Mammary epithelial cell (primary cell): ENCODE measurements at places on chromosomes 12 and 14. TPM values are rescaled to one million over a fixed set of nuclear protein-coding genes. Genes with fewer than 3 reads are reported as not detected.

DNA sequence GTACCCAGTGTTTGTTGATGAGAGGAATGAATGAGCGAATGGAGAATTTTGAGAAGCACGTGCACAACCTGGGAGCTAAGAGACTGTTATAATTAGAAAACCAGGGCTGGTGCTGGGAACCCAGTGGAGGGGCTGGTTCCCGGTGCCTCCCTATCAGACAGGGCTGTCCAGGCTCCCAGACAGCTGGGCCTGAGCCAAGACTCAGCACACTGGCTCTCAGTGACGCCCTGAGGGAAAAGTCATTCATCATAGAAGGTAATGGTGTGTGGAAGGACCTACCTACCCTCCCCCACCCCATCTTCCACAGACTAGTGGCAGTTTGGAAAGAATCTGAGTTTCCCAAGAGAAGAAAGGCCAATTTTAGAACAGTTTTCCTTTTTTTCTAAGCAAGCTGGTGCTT lies 34.7 kb downstream of the KCNA5 start:
- no peak for DNase-seq

DNA sequence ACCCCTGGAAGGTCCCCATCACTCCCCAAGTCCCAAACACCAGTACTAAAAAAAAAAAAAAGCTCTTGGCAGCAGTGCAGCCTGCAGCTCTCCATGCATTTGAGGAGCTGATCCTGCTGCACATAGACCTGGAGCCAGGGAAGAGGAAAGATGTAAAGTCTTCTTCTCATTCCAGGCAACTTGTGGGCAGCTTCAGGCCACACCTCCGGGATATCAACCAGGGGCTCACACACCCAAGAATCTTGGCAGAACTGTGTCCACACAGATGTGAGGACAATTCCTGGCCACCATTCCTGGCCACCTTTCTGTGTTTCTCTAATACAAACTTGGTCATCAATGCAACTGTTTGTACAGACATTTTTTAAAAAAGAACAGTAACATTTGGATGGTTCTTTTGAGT lies 72.7 kb downstream of the TMEM132C start:
- DNase-seq, result no peak

DNA sequence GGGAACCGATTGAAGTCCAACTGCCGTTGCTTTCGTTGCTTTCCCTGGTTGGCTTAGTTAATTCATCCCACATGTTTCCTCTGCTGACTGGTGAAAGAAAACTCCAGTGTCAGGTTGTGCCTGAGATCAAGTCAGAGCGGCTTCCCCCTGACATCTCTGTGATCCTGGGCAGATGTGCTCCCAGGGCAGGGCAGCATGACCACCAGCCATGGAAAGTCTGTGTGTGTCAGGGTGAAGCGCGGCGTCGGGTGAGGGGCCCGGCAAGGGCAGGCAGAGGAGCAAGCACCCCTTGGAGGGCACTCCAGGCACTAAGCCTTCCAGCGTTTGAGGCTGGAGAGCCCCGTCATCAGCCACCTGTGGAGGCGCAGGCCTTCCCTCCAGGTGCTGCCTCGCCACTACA lies 54.5 kb upstream of the IGF1 start:
- DNase-seq, result no peak

GRCh38 chr12:122081697-122082221 lies 3.2 kb downstream of the MLXIP start:
- DNase-seq, result peak; percentile 31

DNA sequence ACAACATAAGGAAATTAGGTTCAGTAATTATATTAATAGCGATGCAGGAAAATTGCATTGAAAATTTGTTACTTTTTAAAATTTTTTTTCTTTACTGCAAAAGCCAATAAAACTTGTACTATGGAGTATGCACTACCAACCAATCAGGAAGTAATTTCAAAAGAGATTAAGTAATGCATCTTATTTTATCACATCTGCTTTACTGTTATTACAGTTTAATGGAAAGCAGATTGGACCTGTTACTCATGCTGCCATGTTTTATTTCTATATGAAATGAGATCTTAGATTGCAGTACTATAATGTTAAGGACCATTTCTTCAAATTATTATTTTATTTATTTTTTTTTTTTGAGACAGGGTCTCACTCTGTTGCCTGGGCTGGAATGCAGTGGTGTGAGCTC lies 1.7 kb upstream of the STRN3 start:
- no peak for DNase-seq

DNA sequence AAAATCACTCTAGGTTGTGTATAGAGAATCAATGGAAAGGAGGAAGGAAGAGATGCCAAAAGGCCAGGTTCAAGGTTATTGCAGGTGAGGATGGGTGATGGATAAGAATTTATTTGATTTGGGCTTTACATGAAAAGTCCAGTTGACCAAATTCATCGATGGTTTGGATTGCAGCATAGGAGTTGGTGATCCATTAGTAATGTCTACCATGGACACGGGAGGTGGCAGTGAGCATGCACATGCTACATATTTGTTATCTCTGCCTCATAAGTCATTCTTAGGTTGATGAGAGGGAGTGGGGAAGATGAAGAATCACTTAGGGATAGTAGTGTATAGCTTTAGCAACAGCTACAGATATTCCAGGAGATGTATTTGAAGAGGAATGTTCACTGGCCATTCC lies 211.4 kb downstream of the PHETA1 start:
- no peak for DNase-seq

DNA sequence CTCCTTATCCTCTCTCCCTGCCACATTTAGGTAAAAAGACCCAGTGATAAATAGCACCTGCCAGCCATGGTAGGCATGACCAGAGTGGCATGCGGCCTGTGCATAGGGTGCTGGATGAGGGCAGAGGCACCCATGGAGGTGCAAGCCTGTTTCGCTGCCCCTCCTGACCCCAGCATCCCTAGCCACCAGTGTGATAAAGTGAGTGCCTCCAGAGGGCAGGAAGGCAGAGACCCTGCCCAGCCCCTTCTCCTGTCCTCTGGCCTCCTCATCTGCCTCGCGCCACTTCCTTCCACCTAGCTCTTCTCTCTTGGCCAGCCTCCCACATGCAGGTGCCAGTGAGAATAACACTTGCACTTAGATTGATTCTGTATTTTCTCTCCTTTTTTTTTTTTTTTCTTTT lies 108.3 kb upstream of the FUT8 start:
- no peak for DNase-seq

- DNase-seq, result peak; percentile 12
Measured at GRCh38 chr12:95066091-95066855, 7.1 kb downstream of the NR2C1 start.

- no peak for DNase-seq
Measured at GRCh38 chr14:71013551-71014192, 106.4 kb downstream of the PCNX1 start.

DNA sequence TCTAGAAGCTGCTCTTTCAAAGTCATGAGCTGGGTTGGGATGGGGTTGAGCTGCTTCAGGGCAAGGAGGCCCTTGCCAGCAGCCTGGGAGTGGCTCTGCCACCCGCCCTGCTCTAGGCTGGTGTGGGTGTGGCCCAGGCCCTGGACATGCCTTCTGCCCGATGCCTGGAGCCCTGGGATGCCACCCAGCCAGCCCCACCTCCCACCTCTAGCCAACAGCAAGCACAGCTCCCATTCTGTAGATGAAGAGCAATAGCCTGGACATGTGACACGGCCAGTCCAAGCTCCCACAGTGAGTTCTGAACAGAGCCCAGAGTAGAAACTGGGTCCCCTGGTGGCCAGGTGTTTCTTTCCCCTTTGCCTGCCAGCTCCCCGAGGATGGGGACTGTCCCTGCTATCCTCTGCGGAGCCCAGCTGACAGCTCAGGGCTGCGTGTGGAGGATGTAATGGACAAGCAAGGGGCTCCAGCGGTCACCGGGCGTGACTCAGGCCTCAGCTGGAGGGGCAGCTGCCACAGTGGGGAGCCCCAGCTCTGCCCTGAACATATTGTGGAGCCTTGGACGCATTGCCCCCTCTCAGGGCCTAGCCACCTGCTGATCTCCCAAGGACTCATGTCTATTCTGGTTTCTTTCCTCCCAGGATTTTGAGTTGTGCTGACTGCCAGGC lies 165.2 kb downstream of the TSPAN9 start:
- no peak for DNase-seq

DNA sequence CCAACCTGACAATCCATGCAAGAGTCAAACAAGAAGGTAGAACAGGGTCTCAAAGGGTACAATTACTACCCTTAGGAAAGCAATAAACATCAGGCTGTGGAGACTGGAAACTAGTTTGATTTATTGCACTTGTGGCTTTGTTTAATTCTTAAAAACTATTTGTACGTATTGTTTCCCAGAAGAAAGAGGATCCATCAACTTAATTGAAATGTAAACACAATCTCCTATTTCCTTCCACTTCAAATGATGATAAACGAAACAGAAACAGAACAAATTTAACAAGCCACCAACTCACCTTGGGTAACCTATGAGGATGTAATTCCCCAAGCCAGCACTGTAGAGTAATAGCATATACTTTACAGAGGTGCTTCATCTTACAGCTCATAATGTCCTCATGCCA lies 8.0 kb downstream of the STXBP6 start:
- no peak for DNase-seq

GRCh38 chr12:47987411-47988072 lies 16.7 kb downstream of the COL2A1 start:
- no peak for DNase-seq

DNA sequence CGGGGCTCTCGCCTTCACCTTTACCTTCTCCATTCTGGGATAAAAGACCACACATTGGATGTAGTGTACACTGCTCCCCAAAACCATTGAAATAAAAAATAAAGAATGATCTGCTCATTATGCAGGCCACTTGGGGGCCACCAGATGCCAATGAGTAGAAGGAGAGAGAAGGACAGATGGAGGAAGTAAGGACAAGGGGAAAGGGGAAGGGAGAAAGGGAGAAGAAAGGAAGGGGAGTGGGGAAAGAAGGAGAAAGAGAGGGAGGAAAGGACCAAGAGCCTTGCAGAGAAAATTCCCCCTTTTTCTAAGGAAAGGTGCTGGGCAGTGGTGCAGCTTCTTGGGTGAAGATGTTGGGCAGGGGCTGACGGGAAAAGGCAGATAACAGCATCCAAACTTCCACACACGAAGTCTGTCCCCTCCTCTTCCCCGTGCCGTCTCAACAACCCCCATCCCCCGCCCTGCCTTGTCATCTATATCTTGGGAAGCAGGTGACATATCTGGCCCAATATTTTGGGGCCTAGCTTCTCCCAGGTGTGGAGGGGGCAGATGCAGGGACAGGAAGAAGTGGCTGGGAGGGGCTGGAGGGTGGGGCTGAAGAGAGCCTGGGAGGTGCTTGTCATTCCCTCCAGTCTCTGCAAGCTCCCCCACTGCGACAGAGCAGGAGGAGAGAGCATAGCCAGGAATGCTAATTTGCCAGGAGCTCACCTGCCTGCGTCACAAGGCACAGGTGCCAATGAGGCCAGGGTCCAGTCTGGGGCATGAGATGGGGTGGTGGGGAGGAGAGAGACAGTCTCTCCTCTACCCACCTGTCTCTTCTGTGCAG lies 107.5 kb downstream of the SINHCAF start:
- no peak for DNase-seq

DNA sequence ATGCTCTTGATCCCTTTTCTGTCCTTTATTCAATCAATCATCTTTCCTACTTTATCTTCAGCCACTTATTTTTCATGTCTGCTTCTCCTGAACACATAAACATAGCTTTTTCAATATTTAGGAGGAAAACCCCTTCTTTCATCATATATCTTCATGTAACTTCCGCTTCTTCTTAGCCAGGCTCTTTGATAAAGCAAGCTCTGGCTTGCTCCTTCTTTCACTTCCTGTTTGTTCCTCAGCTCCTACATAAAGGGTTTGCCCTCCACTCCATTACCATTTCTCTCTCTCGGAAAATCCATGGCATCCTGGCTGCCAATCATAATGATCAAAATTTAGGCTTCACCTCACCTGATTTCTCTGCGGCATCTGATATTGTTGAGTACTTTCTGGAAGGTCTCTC lies 33.7 kb upstream of the HELB start:
- DNase-seq, result peak; percentile 16

GRCh38 chr12:18580706-18581105 lies 157.1 kb downstream of the PLCZ1 start:
- no peak for DNase-seq

DNA sequence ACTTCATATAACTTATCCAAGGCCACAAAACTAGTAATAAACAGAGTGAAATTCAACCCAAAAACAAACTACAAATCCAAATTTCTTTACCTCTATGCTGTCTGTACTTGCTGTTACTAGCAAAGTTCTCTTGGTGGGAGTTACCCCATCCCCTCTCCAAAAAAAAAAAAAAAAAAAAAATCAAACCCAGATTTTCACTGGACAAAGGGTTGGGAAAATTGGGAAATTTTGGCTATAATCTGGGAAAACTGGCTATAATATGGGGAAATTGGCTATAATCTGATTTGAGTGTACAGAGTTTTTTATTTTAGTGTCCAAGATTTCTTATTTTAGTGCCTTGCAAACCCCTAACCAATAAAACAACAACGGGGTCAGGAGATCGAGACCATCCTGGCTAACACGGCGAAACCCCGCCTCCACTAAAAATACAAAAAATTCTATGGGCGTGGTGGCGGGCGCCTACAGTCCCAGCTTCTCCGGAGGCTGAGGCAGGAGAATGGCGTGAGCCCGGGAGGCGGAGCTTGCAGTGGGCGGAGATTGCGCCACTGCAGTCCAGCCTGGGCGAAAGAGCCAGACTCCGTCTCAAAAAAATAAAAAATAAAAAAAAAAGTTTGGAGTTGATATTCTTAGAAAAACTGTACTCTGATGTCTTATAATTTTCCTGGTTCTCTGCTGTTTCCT lies 148.4 kb downstream of the CHST11 start:
- DNase-seq, result no peak

DNA sequence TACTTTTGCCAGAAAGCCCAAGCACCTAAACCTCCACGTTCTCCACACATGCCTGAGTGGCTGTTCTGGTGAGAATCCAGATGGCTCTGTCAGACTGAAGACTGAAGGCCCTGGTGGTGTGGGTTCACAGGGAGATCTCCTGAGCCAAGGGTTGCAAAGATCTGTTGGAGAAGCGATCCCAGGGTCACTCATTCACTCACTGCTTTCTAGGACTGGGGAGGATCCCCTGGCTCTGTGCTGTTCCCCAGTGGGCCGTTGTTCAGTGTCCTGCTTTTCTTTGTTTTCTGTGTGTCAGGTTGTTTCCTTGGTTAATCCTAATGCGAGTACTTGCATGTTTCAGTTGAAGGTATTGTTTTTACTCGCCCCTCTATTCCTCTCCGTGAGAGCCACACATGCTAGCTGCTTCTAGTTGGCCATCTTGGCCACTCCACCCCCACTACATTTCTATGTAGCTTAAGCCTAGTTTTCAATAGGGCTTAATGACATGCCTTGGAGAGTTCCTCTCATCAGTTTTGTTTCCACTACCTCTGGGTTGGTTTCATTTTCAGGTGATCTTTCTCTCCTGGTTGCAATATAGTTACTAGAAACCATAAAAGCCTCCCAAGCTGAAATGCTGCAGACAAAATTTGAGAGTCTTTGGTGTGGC lies 144.5 kb upstream of the SLC38A2 start:
- no peak for DNase-seq

The RNU7-1 gene
- total RNA-seq, result not detected

The C14orf180 gene
- not detected in 2 replicates for total RNA-seq

The RIN3 gene
- total RNA-seq, result 3.5 TPM

The INSM2 gene
- not detected in 2 replicates for total RNA-seq

The CCDC85C gene
- 8.3 TPM for total RNA-seq

The ARHGEF25 gene
- 2.1 and 2.6 TPM in 2 replicates for total RNA-seq

The GDF3 gene
- not detected for total RNA-seq

The SLC5A8 gene
- total RNA-seq, result not detected
